Astrocyte of the hippocampus (primary cell): ENCODE measurements at places on chromosomes 12 and 14.
A peak's percentile ranks its signal among the peaks of the same experiment; 100 is the strongest.

DNA sequence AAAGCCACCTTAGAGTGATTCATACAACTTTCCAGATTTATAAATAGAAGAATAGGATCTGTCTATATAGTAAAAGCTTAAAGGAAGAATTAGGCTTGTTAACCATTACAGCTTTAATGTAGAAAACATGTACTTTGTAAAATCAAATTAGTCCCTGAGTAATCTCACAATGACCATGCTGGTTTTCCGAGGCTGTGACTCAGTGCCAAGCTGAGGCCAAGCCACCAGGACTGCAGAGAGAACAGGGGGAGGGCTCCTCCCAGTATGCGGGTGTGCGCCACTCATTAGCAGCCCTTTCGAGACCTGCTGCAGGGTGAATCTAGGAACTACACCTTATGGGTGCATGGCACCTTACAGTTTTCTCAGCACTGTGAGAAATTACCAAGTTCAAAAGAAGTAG lies 167.0 kb downstream of the EFCAB11 start:
- DNase-seq, result peak; percentile 84

GRCh38 chr14:21974741-21975140 lies 301.1 kb upstream of the OR4E1 start:
- DNase-seq, result no peak

DNA sequence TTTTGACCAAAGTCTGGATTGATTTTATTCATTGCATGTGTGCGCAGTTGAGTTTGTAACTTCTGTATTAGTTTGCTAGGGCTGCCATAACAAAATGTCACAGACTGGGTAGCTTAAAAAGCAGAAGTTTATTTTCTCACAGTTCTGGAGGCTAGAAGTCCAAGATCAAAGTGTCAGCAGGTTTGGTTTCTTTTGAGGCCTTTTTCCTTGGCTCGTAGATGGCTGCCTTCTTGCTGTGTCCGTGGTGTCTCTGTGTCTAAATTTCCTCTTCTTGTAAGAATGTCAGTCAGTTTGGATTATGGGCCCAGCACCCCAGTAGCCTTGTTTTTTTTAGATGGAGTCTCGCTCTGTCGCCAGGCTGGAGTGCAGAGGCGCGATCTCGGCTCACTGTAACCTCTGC lies 11.8 kb downstream of the DNM1L start:
- no peak for DNase-seq

- no peak for DNase-seq
Observed at GRCh38 chr14:69045857-69046475, 66.9 kb upstream of the ACTN1 start.

GRCh38 chr14:100471441-100472093 lies 115.7 kb downstream of the BEGAIN start:
- peak; percentile 74 for DNase-seq

DNA sequence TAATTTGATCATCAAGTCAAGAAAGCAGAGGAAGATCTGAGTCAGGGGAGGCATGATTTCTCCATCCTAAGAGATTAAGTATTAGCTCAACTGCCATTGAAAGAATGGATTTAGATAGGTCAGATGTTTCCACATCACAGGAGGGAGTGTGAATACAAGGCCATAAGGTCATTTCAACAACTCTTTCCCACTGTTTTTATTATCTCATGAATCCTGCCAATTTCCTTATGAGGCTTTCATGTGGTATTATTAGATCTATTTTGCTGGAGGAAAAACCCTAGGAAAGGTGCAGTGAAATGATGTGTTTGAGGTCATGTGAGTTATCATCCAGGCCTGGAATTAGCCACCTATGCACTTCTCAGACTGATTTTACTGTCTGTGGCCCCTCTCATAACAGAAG lies 269.0 kb downstream of the NOVA1 start:
- DNase-seq, result no peak

DNA sequence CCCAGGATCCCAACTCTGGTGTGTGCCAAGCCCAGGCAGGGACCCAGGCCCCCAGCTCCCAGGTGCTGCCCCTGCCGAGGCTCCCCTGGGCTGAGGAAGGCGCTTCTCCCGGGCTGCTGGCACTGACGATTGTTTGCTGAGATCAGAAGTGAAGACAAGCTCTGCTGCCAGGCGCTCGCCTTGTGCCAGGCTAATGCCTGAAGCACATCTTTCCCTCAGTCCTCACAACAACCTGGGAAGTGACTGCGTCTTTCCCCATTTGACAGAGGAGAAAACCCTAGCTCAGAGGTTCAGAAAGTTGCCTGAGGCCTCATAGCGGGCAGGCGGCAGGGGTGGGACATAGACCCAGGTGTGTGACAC lies 36.8 kb downstream of the ANKRD9 start:
- DNase-seq, result no peak

DNA sequence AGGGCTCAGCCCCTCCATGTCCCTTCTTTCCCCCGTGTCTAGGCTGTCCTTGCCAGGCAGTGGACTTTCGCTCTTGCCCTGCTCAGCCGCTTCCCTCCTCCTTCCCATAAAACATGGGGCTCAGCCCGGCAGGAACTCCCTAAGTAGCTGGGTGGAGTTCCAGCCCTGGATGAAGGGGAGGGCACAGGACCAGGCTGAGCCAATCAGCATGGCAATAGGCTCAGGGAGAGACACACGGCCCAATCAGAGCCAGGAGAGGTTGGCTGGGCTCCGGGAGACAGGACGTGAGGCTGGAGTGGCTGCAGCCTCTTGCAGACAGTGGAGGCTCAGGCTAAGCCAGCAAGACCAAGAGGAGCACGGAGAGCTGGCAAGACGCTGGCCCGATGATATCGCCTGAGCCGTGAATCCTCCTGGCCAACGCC lies 54.3 kb downstream of the GALNT9 start:
- peak; percentile 18 for DNase-seq

GRCh38 chr12:66345956-66346355 lies 43.7 kb downstream of the HELB start:
- no peak for DNase-seq

GRCh38 chr12:63495974-63496373 lies 172.3 kb downstream of the DPY19L2 start:
- no peak for DNase-seq

GRCh38 chr14:50055461-50056228 lies 60.7 kb downstream of the VCPKMT start:
- no peak for DNase-seq

DNA sequence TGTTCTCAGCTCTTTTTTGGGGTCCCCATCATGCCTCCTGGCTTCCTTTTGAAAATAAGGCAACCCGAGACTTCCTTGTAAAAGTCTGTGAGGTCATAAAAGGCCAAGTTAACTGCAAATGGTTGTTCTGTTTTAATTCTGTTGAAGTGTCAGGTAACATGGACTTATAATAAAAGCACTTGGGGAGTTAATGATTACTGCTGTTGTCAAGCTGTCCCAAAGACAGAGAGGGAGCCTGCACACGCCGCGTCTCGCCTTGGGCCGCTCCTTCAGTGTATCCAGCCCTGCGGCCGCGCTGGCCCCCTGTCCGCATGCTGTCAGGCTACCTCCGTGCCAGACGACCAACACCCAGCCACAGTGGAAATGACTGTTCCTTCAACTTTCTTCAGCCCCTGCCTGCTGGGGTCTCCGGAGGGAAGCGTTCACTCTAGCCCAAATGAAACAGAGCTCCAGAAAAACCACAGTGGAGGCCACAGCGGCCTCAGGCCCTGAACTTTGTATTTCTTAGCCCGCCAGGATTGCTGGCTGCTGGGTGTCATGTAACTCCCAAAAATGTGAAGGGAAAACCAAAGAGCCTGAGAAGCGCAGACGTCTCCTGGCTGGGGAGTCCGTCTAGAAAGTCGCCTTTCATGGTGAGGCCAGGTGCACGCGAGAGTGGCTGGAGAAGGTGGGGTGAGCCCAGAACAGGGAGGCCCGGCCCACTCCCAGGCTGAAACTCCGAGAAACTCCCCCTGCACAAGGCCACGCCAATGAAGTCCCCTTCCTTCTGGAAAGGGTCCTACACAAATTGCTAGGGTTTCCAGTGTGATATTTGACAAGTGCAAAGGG lies 189.1 kb downstream of the ZFP36L1 start:
- no peak for DNase-seq
